ENCODE measurements at places on chromosomes 4 and X. TPM values are rescaled to one million over a fixed set of nuclear protein-coding genes. Genes with fewer than 3 reads are reported as not detected.

The ZNF157 gene
- total RNA-seq: 0.28 TPM

The MAOA gene
- not detected for total RNA-seq

The ANTXR2 gene
- 46.7 TPM for total RNA-seq

The RBM47 gene
- total RNA-seq: 5.0 TPM
